ENCODE measurements at places on chromosomes 5 and 9.

DNA sequence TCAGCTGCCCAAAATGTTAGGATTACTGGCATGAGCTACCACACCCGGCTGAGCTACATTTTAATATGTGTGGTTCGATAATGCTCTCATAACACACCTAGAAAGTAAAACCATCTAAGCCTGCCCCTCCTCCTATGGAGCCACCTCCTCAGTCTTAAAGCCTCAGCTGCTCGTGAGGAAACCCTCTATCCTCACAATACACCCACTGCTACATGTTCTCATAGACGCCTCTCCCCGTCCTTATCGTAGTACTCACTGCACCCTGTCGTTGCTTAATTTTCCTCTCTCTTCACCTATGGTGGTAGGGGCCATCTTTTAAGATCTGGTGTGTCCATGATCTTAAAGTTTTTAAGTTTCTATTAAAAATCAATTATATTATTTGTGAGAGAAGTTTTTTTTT, 72.9 kb downstream of the RCL1 start:
- DNase-seq = no peak

GRCh38 chr9:91395106-91395552, 28.5 kb downstream of the NFIL3 start:
- DNase-seq = no peak

DNA sequence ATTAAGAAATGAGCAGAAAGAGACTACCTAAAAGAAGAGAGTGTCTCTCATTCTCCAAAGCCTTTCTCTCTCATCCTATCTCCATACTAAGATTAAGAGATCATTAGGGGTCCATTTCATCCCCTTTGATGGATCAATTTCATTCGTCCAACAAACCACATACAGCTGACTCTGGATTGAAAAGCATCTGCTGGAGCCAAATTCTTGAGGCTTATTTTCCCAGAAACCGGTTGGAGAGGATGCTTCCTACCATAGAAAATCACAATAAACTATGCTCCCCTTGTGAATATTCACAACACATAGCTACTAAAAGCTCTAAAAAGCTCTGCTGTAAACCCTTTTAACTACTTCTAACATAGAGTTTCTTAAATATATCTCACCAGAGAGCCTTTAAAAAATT, 755.0 kb upstream of the ZNF608 start:
- DNase-seq = no peak

- DNase-seq = no peak
These were observed 21.3 kb downstream of the TRMO start for GRCh38 chr9:97900738-97901565.

DNA sequence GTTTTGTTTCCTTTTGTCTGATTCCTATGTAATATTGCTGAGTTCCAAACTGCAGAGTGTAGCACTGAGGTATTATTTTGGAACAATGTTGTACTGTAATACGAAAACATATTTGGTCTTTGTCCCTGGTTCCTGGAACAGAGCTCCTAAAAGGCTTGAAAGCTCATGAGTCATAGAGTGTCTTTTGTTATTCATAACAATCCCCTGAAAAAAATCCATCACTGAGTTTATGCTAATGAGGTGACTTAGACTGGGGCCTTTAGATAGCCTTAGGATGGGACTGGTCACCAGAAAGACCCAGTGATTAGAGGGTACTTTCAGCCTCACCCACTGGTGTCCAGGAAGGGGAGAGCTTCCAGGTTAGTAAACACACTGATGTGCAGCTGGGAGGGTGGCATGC, 132.7 kb upstream of the POU5F2 start:
- DNase-seq = no peak

Measured in stimulated activated CD4-positive, alpha-beta T cell treated with anti-CD3 and anti-CD28 coated beads, Interleukin-1b, Interleukin-23, amount 100 ng/mL, for 1 hour (primary cell).